ENCODE measurements at places on chromosomes 7 and 10. TPM values are rescaled to one million over a fixed set of nuclear protein-coding genes. Genes with fewer than 3 reads are reported as not detected.

The CCL24 gene
- total RNA-seq, result not detected

The LRRC17 gene
- 3.0 TPM for total RNA-seq

DNA sequence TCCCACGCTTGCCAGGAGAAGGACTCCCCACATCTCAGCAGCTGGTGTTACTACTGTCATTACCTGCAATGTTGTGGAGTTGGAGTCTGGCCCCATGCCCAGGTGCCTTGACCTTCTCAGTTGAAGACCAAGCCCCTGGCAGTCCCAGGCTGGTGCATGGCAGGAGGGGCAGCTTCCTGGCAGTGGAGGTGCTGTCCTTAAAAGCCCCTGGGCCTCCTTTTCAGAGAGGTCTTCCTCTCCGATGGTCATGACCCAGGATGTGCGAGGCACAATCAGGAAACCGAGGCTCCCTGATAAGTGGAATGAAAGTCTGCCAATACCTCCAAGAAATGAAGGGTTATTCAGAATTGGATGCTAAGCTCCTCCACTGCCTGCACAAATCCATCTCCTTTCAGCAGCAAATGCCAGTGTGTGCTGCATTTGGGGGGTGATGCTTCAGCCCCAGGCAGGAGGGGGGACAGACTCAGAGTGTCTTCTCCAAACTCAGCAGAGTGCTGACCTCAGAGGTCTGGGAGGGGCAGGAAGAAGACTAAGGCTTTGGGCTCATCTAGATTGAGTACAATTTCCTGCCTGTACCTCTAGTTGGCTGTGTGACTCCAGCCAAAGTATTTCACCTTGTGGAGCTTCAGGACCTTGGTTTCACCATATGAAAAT is 97.0 kb upstream of the DDC start:
- H3K4me3 ChIP-seq, result no peak overlapping the region
- H3K36me3 ChIP-seq, result peaks cover 5% of the 10 kb centered on the region
- H3K27me3 ChIP-seq, result no peaks in the 10 kb centered on the region
- no peak for DNase-seq

DNA sequence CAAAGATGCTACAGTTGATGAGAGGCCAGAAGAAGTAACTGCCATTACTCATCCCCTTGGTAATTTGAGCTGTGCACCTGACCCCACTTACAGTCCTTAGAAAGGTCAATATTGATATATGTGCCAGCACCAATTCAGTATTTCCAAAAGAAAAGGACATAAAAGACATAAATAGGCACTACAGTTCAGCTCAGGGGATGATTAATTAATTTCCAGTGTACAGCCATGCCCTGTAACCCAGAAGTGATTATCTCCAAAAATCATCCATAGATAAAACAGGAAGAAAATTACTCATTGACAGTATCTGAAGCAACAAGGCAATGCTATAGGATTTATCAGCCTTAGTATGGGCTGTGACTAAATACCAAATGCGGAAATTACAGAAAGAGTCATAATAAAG is 82.4 kb downstream of the PHYHIPL start:
- no peaks in the 10 kb centered on the region for H3K36me3 ChIP-seq
- H3K27me3 ChIP-seq, result no peaks in the 10 kb centered on the region
- H3K4me1 ChIP-seq, result no peaks in the 10 kb centered on the region
- no peak overlapping the region for H3K4me3 ChIP-seq

- 0 out of 2 replicates have a peak, but pooled peaks cover 2% of the 10 kb centered on the region for H3K36me3 ChIP-seq
- H3K27ac ChIP-seq, result no peak overlapping the region
- H3K27me3 ChIP-seq, result no peaks in the 10 kb centered on the region
- no peak for DNase-seq
Measured at GRCh38 chr10:77283326-77283725, 354.3 kb downstream of the KCNMA1 start.

DNA sequence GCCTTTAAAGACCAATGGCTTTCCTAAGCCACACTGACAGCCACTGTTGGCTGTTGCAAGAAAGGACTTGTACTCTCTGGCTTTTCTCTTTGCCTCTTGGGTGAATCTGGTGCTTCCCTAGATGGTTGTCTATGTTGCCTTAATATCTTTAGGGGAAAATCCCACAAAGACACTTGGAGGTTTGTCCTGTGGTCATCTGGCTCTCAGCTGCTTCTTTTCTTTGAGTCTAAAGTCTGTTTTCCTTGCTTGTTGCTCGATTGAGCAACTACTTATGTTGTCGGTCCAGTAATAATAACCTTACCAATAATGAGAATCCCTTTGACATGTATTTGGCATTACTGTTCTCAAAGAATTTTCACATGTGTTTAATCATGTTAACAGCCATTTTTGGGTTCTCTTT is 537.6 kb downstream of the LRMDA start:
- no peaks in the 10 kb centered on the region for H3K4me1 ChIP-seq
- H3K4me3 ChIP-seq, result no peak overlapping the region
- no peaks in the 10 kb centered on the region for H3K27me3 ChIP-seq
- no peaks in the 10 kb centered on the region for H3K36me3 ChIP-seq
- no peak for DNase-seq
- no peak overlapping the region for H3K27ac ChIP-seq

DNA sequence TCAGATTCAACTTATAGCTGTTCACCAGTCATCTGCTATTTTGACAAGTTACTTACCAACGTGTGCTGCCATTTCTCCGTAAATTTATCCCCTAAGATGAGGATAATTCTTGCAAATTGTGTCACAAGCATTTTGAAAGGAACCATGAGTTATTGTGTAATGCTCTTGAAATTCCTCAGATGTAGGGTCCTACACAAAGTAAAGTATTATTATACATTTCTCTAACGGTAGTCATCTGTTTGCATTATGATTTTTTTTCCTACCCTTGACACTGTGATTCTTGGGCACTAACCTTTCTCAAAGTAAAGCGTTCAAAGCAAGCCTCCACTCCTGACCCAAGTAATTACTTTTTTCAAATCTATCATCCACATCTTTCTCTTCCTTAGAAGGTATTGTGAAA is 8.1 kb downstream of the HERC4 start:
- H3K4me3 ChIP-seq, result no peak overlapping the region
- peaks cover 5% of the 10 kb centered on the region for H3K36me3 ChIP-seq
- H3K27ac ChIP-seq, result no peak overlapping the region
- no peak for DNase-seq
